Right ventricle myocardium inferior (tissue), 1 donor: ENCODE measurements at places on chromosomes 2 and 18.

DNA sequence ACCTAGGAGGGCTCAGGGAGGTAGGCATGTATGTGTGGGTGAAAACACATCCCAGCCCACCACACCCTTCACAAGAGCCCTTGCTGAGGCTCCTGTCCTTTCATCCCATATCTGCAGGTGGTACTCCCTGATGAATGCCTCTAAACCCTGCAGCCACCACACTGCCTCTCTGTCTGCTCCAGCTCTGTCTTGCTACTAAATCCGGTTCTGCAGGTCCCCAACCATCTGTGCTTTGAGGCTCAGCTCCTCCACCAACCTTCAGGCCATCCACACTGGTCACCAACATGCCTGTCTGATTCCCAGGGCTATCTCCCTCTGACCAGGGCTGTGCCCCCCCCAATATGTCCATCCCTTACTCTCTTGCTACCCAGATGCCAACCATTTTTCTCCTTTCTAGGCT is 92.7 kb downstream of the BIN1 start:
- DNase-seq: no peak

DNA sequence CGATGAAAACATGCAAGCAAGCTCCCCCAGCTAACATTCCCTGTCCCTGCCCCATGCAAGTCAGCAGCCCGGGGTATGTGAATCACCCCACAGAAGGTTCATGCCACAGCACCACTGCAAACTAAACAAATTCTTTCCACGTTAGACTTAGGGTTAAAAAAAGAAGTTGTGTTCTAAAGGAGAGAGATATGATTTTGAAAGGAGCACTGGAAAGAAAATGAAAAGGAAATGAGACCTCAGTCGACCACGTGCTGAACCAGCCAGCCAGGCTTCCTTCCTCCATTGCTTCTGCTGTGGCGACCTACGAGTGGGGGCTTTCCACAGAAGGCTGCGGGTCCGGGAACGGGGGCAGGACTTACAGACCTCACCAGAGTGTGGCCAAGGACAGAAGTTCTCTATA is 52.0 kb downstream of the ARL4C start:
- DNase-seq: no peak

DNA sequence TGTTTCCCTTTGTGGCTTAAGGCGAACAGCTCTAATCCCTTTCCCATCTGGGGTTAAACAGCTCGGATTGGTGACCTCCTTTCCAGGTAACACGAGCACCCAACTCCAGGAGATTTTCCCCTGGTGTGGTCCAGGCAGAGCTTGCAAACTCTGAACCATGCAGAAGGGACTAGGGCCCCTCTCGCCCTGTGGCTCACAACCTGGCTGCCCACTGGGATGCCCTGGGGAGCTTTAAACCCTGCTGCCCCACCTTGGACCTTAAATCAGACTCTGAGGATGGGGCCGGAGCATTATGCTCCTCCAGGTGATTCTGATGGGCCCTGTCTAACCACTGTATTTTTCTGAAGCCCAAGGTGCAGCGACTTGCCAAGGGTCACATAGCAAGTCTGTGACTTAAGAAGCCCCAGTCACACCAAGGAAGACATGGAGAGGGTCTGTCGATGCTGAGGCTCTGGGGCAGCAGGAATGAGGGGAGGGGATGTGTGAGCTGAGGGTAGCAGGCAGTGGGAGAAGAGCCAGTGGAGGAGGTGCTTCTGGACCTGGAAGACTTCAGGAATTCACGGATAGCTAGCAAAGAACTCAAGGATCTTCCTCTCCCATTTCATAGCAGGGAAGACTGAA is 5.9 kb downstream of the ARID5A start:
- no peak for DNase-seq

DNA sequence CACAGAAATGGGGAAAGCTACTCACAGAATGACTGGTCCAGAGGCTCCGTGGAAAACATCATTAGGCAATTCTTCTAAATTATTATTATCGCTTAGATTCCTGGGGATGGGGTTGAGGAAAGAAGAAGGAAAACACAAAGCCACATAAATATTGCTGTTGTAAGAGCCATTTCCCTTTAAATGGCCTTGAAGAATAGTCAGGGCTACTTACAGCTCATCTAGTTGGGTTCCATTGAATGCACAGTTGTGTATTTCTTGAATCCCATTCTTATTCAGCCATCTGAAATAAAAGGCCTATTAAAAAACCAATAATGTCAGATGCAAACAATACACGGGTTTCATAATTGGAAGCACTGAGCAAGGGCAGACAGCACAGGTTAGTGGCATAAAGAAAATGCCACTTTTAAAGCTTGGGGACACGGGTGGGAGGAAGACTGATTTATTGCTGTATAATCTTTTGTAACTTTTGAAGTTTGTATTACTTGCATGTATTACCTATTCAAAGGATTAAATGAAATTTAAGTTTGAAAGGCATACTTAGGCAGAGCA is 171.4 kb downstream of the FSHR start:
- DNase-seq: no peak

DNA sequence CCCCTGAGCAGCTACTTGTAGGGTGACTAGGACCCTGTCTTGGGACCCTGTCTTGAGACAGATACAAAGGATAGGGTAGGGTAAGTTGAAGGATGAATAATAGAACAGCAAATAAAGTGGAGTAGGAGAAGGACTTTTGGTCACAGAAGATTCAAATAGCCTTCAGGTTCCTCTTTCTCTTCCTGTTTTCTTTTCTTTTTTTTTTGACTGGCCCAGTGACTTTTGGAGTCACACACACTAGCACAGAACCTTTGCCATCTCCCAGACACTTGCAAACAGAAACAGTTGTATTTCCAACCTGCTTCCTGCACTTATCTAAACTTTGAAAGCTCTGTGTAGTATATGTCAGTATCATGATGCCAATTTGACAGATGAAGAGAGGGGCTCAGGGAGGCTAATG is 108.2 kb downstream of the TDRD15 start:
- DNase-seq: no peak

GRCh38 chr2:12728221-12728777 is 11.6 kb downstream of the TRIB2 start:
- no peak for DNase-seq

- DNase-seq: no peak
These were observed 24.7 kb downstream of the BABAM2 start for GRCh38 chr2:27915191-27915590.

DNA sequence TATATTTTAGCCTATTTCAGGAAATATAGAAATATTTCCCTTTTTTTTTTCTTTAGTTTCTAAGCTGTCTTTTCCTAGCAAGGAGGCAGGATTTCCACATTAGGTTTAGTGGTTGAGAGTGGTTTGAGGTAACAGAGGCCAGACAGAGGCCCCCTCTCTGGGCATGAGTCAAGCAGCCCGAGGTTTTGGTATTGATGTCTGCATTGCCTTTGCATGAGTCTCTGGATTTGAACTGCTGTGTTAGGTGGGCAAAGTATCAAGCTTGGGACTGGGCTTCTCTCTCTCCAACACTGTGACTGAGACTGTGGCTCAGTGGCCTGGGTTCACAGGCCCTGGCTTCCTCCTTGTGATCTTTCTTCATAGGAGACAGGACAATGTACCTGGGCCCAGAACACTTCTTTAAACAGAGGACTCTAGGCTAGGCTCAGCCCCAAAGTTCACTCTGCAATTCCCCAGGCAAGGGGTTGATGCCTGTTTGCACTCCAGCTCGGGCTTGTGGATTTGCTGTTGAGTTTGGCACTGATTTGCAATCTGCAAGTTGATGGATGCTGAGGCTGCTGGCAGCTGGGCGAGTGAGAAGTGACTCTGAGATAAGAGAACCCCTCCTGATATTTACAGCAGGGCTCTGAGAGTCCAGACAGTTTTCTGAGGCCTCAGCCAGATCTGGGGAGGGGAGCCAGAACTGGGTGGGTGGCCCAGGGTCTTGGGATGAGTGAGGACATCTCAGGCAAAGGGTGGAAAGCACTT is 271.2 kb downstream of the EN1 start:
- DNase-seq: no peak

- DNase-seq: no peak
These were observed 1.8 kb upstream of the CDH2 start for GRCh38 chr18:28178720-28179119.

DNA sequence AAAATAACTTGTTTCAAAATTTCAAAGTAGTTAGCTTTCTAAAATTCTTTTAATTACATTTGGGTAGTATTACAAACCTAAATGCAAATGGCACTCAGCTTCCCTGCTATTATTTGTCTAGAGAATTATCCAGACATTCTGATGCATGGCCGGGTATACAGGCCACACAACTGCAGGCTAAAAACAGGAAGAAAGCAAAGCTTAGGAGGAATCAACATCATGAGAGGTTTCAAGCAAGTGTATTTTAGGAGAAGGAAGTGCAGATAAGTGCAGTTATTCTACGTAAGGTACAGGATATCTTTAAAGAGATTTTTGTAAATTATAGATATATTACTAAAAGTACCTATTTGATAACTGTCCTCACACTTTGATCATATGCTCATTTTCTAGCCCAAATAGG is 46.8 kb upstream of the RNU4ATAC start:
- no peak for DNase-seq

- no peak for DNase-seq
These were observed 89.8 kb upstream of the ITGB6 start for GRCh38 chr2:160289831-160290230.

DNA sequence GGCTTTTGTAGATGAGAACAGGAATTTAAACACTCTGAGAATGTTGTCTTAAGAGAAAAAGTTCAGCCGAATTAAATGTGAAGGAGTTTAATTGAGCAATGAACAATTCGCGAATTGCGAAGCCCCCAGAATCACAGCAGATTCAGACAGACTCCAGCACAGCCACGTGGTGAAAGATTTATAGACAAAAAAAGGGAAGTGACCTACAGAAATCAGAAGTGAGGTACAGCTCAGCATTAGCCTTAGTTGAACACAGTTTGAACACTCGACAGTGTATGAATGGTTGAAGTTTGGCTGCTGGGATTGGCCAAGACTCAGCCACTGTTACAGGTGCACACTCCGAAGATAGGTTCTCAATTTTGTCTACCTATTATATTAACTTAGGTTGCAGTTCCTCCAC is 264.0 kb upstream of the CHST9 start:
- no peak for DNase-seq

DNA sequence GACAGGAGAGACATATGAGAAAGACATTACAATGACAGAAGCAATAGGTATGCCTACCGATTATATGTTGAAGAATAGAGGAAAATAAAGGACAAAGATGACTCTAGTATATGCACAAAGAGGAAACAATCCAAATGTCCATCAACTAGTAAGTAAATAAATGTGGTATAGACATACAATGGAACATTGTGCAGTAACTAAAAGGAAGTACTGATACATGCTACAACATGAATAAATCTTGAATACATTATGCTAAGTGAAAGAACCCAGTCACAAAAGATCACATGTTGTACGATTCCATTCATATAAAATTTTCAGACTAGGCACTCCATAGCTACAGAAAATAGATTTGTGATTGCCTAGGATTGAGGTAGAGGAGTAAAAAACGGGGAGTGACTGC is 28.5 kb upstream of the PGAP1 start:
- no peak for DNase-seq

DNA sequence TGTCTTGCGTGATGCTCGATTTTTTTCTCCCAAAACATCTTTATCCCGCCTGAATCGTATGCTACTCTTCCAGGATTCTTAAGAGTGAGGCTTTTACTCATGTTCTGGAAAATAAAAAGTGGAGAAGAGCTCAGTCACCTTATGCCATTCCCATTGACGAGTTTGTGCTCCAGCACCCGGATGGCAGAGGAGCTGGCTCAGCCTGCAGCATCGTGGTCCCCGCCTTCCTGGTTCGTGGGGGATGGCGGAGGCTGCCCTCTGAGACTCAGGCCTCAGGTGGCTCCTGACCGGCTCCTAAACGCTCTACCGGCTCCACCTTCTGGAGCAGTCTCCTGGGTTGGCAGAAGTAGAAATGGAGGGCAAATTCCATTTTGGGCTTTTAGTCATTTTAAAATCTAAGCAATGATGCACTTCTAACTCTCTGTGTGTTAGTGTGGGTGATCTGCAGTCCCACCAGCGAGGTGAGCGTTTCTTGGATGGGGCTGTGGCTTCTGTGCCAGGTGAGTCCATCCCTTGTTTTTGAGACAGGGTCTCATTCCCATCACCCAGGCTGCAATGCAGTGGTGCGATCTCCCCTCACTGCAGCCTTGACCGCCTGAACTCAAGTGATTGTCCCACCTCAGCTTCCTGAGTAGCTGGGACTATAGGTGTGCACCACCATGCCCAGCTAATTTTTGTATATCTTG is 27.8 kb downstream of the RTP5 start:
- no peak for DNase-seq

- DNase-seq: no peak
These were observed 2.4 kb downstream of the GPR45 start for GRCh38 chr2:105243961-105244360.

DNA sequence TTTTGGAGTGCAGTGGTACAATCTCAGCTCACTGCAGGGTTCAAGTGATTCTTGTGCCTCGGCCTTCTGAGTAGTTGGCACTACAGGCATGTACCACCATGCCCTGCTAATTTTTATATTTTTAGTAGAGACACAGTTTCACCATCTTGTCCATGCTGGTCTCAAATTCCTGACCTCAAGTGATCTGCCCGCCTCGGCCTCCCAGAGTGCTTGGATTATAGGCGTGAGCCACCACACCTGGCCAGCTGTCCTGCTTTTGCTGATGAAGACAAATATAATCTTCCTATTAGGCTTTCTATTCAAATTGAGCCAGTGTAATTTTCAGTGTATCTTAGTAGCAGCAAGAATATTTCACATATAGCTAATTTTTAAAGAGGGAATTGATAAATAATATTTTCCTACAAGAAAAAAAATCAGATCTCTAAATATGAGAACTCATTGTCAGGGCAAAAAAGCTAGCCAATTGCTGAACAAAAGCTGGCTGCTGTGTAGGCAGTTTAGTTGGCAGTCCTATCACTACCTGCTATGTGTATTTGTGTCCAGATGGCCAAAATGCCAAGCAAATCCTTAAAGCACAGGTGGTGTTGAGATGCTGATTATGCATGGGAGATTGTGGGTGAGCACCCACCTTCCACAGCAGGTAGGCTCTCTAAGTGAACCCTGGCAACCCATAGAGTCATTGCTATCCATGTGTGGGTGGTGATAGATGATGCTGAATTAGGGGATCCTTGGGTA is 60.8 kb upstream of the STAM2 start:
- DNase-seq: no peak

GRCh38 chr2:138919120-138919747 is 139.0 kb upstream of the NXPH2 start:
- no peak for DNase-seq
